Cortex of kidney (tissue), 1 donor: ENCODE measurements at places on chromosomes 13 and 19.

DNA sequence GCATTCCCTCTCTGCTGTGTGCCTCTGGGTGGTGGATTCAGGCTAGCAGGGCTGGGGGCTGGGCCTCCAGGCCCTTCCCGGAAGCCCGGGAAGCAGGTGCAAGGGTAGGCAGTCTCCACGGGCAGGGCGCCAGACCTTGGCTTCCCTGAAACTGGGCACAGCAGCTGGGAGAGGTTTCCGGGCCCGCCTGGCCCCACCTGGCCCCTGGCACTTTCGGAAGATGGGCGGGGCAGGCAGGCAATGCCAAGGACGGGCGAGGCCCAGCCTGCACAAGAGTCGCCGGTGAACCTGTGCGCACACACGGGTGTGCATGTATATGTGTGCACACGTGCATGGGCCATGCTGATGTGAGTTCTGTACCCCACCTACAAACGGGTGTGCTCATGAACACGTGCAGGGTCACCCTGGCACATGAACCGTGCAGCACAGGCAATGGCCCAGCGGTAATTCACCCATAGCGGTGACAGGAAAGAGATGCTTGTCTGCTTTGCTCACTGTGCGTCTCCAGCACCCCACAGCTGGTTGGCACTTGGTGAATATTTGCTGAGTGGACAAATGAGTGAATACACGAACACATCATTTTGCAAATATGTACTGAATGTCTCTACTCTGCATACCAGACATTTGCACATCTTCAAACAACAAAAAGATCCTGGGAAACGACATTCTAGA, 15.3 kb downstream of the GADD45B start:
- no peak for DNase-seq

DNA sequence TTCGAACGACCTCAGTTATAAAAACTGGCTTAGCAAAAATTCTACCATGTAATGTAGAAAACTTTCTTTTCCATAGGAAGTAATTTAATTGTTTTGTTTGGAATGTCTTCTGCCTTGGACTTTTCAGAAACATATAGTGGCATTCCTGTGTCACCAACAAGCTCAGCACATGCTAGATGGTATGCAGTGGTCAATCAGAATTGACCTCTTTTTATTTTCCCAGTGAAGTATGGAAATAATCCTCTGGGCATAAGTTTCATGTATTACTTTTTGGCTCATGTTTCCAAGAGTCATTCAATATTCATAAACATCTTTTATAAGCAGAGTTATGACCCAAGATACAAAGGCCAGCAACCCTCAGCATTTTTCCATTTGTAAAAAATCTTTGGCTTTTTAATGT, 33.6 kb downstream of the NALCN start:
- DNase-seq = no peak

DNA sequence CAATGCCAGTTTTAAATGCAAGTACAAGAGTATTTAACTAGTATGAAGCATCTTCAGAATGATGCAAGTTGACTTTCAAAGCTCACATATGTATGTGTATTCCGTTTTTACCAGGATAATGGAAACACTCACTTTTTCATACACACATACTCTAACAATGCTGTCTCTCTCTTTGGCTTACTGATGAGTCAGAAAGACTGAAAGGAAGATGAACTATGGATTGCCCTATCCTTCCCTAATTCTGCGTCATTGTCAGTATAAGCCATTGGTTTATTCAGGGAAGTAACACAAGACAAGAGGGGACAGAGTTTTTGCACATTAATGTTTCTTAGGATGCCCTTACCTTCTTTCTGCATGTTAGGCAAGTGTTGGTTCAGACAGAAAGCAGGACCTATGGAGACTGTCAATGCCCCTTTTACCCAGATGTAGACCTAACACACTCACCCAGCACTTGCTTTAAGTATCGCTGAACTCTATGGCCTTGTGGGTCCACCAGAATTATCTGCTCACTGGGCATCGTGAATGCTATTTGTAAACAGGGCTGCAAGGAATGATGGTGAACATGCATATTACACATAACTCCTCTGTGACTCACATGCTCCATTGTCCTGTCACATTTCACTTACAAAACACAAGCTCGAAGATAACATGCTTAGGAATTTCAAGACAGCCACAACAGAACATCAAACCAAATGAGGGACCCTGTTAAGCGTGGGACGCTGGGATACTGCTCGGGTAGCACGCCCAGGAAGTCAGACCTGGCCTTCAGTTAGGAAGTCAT, 10.0 kb upstream of the OXGR1 start:
- no peak for DNase-seq

GRCh38 chr13:112106478-112107141, 39.7 kb downstream of the SOX1 start:
- DNase-seq = no peak

- no peak for DNase-seq
Observed at GRCh38 chr13:37960427-37960826, 90.9 kb upstream of the TRPC4 start.

DNA sequence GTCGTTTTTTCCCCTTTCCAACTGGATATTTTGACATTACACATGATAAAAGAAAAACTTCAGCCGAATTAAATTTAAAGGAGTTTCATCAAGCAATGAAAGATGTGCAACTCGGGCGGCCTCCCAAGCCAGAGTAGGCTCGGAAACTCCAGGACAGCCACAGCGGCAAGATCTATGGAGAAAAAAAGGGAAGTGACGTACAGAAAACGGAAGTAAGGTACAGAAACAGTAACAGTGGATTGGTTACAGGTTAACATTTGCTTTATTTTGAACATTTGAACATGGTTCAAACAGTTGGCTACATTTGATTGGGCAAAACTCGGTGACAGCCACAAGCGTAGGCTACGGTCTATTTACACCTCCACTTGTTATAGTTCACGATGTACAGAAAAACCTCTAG, 30.5 kb upstream of the FAM124A start:
- DNase-seq = no peak

DNA sequence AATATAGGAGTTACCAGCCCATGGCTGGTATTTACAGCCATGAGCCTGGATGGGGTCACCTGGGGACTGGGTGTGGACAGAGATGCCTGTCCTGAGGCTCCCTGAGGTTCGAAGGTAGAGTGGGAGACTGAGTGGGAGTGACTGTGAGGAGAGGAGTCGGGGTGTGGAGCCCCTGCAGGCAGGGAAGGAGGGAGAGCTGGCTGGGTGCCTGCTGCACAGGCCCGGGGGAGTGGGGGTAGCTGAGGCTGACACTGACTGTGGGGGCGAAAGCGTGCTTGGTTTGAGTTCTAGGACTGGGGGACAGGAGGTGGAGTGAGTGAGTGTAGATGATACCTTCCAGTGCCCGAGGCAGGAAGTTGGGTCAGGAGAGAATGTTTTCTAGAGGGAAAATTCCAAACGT, 7.1 kb downstream of the RAB11B start:
- no peak for DNase-seq

- no peak for DNase-seq
Observed at GRCh38 chr13:65236841-65237418, 1993.2 kb downstream of the PCDH9 start.

- DNase-seq = no peak
Observed at GRCh38 chr13:97441368-97441767, 7.4 kb downstream of the RAP2A start.
